ENCODE measurements at places on chromosomes 7 and 10.
A peak's percentile ranks its signal among the peaks of the same experiment; 100 is the strongest.

DNA sequence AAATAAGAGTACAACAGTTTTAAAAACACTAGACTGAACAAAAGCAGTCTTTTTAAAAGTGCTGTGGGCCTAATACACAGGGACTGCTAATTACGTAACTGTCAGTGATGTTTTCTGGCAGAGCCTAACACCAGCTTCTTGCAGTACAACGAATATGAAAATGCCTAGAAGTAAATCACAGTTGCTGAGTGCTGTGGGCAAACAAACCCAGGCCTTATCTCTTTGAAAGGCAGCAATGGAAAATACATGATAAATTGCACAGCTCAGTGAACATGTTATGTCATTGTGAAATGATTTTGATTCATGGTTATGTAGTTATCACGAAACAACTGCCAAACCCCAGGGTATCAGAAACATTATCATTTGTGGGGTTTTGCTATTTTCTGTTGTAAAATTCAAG, 428.4 kb downstream of the GFRA1 start:
- DNase-seq = no peak

DNA sequence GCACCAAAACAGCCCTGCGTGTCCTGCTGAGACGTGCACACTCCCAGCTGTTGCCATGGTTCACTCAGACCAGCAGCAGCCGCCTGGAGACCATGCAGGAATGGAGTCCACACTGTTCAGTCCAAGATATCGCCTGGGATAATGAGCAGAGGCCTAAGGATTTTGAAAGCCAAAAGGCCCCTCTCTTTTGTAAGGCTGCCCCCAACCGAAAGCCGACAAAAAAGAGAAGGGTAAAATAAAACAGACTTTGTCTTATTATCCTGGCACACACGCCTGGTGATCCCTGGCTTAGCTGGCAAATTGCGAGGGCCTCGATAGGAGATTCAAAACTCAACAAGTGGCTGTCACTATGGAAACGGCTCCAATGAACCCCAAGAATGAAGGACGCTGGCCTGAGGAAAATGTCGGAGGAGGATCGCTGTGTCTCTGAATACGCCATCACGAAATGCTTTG, 263.6 kb downstream of the SKIDA1 start:
- DNase-seq = no peak

DNA sequence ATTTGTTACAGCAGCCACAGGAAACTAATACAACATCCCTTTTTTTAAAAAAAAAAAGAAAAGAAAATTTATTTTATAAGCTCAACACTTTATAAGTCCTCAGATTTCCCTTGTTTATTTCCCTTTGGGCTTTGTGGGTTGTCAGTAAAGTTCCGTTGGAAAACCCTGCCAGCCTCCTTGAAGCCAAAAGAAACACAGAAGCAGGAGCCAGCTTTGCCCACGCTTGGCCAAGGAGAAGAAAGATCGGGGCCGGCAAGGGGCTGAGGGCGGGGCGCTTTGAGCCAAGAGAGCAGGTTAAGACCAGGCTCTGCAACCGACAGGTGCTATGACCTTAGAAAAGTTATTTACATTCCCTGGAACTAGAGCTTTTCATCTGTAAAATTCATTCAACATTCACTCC, 72.7 kb downstream of the RGS10 start:
- DNase-seq = no peak

DNA sequence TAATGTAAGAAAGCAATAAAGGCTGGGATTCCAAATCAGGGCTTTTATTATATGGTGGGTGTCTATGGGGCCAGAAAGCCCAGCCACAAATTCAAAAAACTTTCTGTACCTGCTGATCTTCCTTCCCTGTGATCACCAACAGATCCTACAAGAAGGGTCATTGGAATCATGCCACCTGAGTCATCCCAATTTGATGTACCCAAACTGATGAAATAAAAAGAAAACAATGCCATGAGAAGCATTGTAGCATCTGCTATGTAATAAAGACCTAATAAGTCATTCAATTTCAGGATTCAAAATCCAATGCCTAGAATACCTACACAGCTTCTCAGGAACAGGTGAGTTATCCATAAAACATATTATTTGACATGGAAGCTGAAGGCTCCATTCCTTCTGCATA, 228.8 kb downstream of the DKK1 start:
- DNase-seq = no peak

DNA sequence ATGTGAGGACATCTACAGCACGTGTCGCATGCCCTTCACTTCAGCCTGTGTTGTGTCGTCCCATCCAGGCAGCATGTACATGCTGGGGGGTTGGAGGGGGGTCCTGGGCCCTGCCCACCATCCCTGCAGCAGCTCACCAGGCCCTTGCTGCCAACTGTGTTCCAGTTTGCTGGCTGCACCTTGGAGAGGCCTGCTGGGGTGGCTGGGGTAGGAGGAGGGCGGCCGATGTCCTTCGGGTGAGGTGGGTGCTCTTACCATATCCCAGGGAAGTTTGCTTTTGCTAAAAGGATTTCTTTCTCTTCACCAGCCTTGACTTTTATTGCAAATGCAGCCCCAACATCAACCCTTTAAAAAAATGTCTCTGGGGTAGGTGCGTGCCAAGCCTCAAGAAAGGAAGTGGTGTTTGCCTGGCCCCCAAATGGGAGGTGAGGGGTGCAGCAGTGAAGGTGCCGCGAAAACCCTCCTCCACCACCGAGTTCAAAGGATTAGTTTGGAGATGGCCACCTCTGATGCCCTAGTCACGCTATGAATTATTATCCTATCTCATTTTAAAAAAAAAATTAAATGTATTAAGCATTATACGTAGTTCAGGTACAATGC, 165.8 kb upstream of the KLF6 start:
- peak; percentile 26 for DNase-seq

- DNase-seq = no peak
These were observed 117.6 kb downstream of the NRP1 start for GRCh38 chr10:33216661-33217427.

DNA sequence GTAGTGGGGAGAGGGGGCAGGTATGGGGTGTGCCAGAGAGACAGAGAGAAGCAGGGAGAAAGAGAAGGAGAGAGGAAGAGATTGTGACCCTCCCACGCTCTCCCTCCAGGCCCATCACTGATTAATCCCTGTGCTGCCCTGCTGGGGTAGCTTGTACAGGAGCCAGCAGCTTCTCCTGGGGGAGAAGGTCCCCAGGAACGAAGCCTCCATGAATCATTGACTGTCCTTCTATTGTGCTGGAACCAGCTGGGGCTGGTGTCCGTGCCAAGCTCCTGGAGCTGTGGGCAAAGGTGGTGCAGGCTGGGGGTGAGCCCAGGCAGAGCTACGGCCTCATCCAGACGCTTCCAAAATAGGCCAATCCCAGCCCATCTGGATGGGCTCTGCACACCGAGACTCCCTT, 20.9 kb downstream of the AQP1 start:
- DNase-seq = no peak

- DNase-seq = no peak
These were observed 19.2 kb downstream of the LCOR start for GRCh38 chr10:96851281-96851680.
